ENCODE measurements at places on chromosomes 6 and 20.

- no peak for DNase-seq
Observed at GRCh38 chr6:53464927-53465460, 79.9 kb downstream of the GCLC start.

GRCh38 chr20:53423587-53424146 lies 170.0 kb downstream of the ZNF217 start:
- no peak for DNase-seq

- DNase-seq, result no peak
Observed at GRCh38 chr6:54719131-54719530, 127.4 kb upstream of the FAM83B start.

- no peak for DNase-seq
Observed at GRCh38 chr6:39819228-39819627, 27.1 kb downstream of the DAAM2 start.

- DNase-seq, result no peak
Observed at GRCh38 chr20:15564981-15565380, 1008.3 kb downstream of the KIF16B start.

Data from fibroblast of pulmonary artery (primary cell).